Stimulated activated CD4-positive, alpha-beta T cell treated with anti-CD3 and anti-CD28 coated beads, Interleukin-12 subunit alpha, Interleukin-12 subunit beta, amount 100 ng/mL, for 4 hours (primary cell): ENCODE measurements at places on chromosomes 13 and 19.
A peak's percentile ranks its signal among the peaks of the same experiment; 100 is the strongest.

- DNase-seq, result peak; percentile 48
Measured at GRCh38 chr13:46181840-46182490, at the start of gene LCP1. TSS of gene LCP1 (minus strand) at chr13:46182177. CDS start at chr13:46159662, 22,515 bp downstream.

DNA sequence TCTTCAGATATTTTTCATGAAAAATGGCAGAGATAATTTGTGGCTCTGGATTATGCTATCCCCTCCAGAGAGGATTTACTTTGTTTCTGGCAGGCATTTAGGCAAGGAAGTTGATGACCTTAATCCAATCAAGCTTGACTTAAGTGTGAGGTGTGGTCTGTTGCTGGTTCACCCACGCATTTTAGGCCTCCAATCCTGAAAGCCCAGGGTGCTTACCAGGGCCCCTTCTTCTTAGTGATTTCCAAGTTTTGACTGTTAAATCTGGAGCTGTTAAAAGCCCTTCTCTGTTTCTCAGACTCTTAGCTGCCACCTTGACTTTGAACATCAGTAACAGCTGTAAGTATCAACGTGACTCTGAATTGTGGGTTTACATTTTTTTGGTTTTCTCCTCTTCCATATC is 161.8 kb downstream of the DNAJC15 start:
- DNase-seq, result no peak

- DNase-seq, result no peak
Measured at GRCh38 chr19:47404334-47405196, 14.8 kb downstream of the MEIS3 start.

DNA sequence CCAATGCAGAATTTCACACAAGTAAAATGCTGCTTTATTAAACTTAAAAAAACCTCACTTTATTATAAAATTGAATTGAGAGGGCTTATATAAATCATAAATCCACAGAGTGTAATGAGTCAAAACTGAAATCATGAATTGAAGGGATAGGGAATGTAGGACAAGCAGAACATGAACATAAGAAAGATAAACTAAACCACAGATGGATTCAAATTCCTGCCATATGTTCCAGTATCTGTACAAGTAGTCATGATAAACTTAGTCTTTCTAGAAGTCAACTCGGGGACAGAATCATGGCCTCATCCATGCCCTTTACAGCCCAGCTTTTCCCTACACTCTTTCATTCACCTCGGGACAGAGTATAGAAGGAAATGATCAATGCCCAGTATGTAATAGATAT is 16.6 kb downstream of the LMO7 start:
- no peak for DNase-seq

GRCh38 chr13:44842158-44842557 is 147.1 kb downstream of the NUFIP1 start:
- no peak for DNase-seq

DNA sequence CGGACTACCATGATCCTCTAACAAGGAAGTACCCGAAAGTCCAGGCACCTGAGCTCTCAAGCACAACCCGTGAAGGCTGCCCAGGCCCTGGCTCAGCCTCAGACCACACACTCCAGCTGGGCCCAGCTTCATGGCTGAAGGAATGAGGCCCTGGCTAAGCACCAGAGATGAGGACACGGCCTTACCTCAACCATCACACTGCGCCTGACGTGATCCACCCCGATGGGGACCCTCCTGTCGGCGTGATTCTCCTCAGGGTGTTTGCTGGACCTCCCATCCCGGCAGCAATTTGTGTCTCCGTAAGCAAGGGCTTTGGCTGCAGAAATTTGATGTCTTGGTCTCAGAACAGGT is 56.5 kb downstream of the F2RL3 start:
- no peak for DNase-seq

- DNase-seq, result no peak
Measured at GRCh38 chr13:79191501-79191900, 214.6 kb downstream of the RBM26 start.

DNA sequence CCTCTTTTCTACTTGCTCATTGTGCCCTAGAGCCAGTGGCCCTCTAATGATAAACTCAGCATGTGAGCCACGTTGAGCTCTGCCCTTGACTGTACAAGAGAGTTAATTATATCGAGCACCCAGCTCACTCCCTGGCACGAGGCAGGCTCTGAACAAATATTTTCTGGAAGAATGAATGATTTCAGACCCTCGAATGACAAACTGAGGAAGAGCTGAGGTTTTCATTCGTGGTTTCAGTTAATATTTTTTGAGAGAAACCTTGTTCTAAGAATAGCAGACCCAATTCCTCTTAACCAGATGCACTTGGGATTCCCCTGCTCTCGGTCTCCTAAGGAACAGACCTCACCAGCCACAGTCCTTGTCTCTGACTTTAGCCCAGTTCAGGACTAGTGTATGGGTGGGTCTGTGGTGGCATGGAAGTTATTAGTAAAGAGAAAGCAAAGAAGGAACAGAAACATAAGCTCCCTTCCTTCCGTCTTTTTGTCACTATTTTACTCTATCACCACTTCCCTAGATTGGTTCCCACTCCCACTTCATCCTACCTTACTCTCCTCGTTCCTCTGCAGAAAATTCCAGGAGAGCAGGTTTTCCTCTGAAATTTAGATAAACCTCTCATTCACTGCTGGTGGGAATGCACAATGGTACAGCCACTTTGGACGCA is 22.1 kb upstream of the WDFY2 start:
- no peak for DNase-seq

GRCh38 chr13:75426421-75426820 is 55.5 kb downstream of the TBC1D4 start:
- no peak for DNase-seq

DNA sequence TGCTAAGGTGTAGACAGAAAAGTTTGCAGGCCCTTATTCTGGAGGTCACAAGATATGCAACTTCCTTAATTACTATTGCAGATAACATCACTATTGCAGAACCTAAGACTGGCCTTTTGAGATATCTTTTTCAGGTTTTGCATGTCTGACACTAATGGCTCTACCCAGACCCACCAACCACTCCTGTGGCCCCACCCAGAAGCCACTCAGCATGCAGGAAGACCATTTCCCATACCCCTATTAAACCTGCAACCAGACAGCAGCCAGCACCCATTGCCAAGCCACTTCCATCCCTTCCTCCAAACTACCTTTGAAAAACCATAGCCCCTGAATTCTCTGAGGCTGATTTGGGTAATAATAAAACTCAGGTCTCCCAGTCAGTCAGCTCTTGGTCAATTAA is 297.6 kb downstream of the SLITRK6 start:
- DNase-seq, result no peak
